ENCODE measurements at places on chromosomes 12 and 14.

GRCh38 chr12:77005611-77006098 is 59.7 kb downstream of the E2F7 start:
- no peak for DNase-seq

DNA sequence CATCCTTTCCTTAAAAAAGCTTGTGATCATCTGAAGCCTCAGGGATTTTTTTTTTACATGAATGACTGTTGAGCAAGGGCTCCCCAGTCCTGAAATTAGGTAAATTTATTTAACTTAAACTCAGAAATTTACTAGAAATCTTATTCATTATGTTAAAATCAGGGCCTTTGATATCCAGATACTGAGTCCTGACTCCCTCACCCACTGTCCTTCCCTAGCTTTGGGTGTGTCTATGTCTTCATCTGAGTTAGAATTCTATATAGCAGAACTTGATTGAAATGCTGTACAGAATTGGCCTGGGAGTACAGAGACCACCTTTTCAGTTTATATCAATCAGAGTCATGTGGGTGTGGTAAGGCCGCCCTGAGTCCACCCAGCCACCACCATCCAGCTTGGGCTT is 260.0 kb downstream of the CACNA1C start:
- no peak for DNase-seq

DNA sequence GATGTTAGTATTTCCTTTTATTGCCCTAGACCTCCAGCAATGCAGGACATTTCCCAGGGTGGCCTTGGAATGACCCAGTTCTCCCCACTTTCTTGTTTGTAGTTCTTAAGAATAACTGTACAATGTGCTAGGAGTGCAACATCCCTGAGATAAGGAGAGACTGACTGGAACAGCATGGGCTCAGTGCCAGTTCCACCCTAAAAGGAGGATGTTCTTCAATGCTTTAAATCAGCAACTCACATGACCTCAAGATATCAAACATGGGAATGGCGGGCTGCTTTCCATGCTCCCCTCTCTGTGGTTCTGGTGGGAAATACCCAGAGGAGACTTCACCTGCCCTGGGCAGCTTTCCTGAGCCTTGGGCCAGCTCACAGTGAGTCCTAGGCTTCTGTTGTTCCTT is 766.9 kb upstream of the FBXO33 start:
- no peak for DNase-seq

DNA sequence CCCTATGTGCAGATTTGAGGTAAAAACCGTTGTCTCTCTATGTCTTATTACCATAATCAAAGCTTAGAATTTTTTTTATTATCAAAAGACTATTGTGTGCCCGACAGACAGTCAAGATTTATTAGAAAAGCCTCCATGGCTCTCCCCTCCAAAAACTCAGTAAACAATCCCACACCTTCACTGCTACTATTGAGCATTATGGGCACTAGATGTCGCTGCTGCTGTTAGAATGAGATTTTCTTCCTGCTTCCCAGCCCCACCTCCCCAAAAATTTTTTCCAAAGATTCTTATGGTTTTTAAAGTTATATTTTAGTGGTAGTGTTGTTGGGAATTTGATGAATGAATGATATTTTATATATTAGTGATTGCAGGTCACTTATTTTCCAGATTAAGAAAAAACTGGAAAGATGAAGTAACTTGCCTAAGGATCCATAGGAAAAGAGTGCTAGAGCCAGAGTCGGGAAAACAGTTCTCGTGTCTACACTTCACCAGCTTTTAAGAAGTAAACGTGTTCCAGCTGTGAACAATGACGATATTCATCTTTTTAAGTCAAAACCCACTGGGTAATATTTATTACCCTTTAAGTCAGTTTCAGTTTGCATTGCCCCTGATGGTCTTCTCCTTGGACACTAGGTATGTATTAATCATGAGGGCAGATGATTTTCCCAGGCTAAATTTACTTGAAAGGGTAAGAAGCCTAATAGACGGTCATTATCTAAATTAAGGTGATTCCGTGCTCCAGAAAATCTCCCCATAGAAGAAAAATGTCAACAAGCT is 12.2 kb upstream of the FOXG1 start:
- no peak for DNase-seq

DNA sequence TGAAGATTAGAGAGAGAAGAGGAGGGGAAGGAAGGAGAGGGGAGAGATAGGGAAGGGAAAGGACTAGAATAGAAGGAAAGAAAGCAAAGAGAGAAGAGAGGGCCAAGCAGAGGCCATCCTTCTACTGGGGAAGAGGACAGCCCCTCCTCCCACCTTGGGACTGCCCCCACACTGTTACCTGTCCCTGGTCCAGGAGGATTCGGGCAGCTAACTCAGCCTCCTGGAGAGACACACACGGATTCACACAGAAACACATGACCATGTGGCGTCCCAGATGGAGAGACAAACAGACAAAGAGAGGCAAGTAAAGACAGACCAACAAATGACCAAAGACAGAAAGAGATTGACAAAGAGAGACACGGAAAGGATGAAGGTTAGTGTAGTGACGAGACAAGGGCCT is 2.2 kb downstream of the NDRG2 start:
- DNase-seq = no peak

DNA sequence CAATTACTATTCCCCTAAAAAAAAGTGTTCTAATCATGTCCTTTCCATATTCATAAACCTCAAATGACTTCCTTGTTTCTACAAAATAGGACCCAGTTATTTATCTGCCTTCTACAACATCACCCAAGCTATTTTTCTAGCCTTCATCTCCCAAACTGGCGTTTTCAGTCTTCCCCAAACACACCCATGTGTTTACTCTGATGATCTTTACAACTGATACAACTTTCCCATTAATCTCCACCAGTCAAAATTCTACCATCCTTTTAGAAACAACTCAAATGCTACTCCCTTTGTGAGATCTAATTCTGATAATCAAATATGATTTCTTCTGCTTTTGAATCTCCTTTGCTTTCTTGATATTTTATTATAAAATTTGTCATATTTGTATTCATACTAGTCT is 114.5 kb downstream of the DUSP6 start:
- no peak for DNase-seq

- DNase-seq = no peak
Measured at GRCh38 chr12:12704593-12705230, 8.7 kb upstream of the GPR19 start.

GRCh38 chr12:119008691-119009221 is 27.4 kb downstream of the SRRM4 start:
- DNase-seq = no peak

DNA sequence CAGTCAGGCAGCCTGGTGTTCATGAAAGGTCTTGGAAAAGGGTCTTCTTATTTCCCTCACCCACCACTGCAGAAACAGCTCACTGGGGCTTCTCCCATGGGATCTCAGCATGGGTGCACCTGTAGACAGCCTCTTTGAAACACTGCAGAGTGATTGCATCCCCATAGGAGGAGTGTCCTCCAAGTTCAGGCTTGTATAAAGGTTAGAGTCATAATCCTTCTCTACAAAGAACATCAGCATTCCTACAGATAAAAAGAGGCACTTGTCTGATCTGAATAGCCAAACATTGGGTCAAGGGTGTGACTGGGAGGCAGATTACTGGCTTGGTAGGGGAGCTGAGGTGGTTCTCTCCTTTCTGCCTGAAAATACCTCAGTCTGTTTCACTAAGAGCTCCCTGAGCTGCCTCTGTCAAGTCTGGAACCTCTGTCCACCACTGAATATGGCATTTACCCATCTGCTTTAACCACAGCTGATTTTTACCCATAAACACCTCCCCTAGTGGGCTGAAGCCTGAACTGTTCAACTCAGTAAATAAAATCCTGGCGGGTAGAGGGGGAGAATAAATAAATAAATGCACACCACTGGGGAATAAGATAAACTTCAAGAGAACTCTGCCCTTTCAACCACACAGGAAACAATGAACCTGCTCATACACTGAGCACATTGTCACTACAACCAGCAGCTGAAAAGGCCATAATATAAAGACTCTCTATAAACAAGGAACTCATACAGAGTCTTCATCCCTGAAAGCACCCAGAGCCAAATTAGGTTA is 120.7 kb upstream of the SCAF11 start:
- DNase-seq = no peak

DNA sequence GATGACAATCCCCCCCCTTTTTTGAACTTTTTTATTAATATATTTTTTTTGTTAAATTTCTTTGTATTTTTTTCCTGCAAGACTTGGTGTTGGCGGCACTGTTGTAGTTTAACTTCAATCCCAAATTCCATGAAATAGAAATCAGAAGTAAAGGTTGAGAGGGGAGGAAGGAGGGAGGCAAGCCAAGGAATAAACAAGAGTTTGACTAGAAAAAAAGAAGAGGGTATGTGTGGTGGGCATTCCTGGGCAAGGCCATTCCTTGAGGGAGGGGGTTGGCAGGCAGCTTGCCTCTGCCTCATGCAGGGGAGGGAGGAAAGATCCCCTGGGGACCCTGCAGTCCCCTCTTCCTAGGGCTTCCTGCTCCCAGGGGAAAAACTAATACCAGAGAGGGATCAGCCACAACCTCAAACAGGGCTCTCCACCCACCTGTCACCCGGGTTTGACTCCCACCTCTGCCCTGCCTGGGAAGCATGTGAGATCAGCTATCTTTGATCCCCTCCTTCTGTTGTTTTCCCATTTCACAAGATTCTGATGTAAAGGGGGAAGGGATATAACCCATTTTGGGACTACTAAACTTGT is 519 bp upstream of the AP1G2 start:
- DNase-seq = no peak

- no peak for DNase-seq
Measured at GRCh38 chr12:82605115-82605514, 81.6 kb upstream of the TMTC2 start.

DNA sequence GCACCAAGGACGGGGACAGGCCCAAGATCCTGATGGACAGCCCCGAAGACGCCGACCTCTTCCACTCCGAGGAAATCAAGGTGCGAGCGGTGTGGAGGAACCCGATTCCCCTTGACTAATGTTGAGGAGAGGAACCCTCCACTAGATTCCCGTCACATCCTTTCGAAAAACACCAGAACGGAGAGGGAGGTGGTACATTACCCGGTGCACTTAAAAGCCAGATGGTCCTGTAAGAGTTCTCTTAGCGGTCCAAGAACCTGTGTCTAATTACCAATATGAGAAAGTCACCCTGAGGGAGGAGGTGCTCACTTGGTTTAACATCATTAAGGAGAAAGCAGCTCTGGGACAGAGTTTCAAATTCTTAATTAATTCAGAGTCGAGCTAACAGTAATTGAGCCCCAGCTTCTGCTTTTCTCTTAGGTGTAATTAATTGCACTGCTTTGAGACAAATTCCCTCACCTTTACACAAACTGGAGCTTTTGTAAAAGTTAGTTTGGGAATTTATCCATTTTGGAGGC is 450 bp downstream of the PRKAB1 start:
- DNase-seq = no peak

- DNase-seq = no peak
Measured at GRCh38 chr12:13163868-13164635, 32.5 kb upstream of the EMP1 start.

GRCh38 chr14:67856827-67857226 is 37.2 kb downstream of the RAD51B start:
- DNase-seq = no peak

- no peak for DNase-seq
Measured at GRCh38 chr12:10721651-10722501, 1.2 kb downstream of the YBX3 start.

DNA sequence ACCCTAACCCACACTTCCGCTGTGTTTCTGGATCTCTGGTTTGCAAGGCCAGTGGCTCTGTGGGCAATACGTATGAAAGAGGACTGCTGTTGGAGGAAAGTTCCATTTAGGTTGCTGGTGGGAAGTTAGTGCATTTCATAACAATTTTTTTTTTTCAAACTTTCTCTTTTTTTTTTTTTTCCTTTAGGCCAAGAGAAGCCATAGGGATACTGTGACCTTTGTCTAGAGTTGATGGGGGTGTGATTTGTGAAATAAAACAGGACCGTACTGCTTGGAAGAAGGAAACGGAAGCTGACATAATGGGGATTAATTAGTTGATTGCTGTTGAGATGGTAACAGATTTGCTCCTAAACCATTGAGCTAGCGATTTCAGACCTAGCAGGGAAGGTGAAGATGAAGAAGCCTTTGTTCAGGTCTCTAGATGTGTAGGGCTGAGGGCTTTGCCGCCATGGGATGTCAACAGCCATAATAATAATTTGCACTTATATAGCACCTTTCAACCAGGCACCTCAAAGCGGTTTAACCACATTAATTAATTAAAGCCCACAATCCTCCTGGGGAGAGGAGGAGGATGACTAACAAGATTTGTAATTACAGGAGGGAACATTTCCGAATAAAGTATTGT is 315.3 kb downstream of the ZFP36L1 start:
- DNase-seq = no peak

DNA sequence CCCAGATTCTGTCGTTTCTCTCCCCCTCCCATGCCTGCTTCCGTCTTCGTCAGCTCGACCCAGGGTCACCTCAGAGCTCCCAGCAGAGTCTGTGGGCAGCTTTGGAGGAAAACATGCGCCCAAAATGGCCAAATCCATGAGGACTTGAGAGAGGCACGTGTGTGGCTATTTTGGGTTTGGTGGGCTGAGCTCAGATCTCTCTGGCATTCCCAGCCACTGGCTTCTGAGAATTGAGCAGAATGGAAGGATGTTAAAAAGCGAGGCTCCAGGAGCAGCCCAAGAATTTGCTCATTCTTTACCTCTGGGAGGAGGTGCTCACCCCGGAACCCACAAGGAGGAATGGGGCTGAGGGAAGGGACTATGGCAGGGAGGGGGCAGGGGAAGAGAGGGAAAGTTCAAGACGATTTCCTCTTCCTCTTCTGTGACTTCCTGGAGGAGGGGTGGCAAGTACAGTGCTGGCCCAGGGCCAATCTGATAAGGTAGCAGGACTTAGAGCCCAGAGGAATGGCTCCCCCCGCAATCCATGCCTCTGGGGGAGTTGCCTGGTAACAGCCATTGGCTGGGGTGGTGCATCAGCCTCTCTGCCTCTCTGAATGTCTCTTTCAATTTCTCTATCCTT is 20.1 kb downstream of the TSPAN9 start:
- no peak for DNase-seq

DNA sequence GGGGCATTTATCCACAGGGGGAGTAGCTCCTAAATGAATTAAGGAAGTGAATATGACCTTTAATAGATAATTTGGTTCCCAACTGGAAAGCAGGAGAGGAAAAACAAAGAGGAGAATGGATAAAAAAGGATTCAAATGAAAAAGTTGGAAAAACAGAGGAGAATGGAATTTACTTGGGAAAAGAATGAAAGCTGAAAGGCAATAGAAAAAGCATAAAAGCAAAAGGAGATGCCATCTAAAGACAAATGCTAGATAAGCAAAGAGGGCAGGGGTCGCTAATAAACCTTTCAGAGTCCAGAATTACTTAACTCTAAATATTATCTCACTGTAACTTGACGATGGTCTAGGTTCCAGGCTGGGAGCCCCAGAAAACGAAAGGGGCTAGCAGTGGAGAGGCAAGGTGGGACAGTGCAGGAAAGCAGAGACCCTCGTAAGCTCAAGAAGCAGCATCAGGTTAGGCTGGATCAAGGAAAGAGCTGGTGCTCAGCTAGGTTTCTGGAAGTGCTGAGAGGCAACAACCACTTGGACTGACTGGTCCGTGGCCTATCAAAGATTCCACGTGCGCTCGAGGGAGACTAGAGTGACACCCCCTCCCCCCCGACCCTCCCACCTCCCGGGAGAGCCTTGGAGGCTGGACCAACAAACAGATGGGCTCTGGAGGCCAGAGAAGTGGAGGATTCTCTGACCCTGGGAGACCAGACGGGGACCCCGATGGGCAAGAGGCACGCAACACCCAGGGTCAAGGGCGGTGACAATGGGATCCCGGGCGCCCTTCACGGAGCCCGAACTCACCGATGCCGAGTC is 1.2 kb downstream of the SLC2A13 start:
- DNase-seq = no peak
